ENCODE measurements at places on chromosomes 2 and 18.

GRCh38 chr2:33213244-33213643, 263.2 kb upstream of the RASGRP3 start:
- no peak for DNase-seq

DNA sequence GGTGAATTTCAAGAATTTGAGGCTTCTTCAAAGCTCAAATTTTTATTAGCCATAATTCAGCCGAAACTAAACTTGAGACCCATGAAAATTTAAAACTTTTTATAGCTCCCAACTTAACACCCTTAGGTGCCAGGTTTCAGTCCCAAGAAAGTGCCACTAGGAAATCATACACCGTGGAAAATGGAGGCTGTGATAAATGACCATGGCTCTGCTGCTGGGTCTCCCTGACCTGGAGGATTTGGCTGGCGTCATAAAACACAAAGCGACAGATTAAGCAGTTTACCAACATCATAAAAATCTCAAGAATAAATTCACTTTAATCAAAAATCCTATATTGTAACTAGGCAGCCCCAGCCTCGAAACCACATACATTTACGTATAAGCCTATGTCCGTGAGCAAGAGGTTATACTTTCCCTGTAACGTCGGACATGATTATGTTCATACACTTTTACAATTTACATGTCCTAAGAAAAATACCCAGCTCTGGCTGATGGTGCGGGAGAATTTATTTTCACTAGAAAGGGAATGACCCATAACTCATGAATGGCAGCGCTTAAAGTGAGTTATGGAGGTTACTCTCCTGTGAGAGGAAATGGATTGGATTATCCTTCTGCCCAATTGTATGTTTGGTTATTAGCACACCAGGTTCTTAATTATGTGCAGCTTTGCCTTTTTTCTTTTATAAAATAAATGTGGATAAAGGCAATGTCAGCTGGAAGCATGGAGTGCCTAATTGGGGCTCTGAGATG, 329.4 kb downstream of the AGPS start:
- no peak for DNase-seq

DNA sequence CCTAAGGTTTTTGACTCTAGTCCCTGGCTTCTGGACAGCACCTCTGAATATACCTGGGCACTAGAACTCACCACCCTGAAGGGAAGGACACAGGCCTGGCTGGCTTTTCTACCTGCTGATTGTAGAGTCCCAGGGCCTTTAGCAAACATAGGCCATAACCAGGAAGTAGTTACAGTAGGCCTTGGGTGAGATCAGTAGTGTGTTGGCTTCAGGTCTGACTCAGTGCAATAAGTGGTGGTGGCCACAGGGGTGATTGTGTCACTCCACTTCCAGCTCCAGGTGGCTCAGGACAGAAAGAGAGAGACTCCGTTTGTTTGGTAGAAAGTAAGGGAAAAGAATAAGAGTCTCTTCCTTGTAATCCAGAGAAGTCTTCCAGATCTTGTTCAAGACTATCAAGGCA, 101.7 kb upstream of the LGALSL start:
- DNase-seq: no peak

DNA sequence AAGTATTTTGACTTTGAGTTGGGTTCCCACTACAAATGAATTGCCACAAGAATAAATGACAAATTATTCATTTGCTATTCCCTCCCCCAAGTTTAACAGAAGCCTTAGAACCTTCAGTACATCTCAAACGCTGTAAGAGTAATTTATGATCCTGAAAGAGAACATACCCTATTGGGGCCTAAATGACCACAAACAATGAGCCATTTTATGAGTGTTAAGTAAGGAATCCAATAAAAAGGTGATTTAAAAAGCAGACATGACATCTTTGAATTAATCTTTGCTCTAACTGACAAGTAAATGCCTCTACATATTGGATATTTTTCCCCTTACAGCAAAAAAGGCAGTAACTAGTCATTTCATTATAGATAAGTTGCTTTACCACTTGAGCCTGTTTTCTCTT, 136.9 kb downstream of the NRXN1 start:
- DNase-seq: no peak

GRCh38 chr2:77228391-77228790, 293.8 kb downstream of the LRRTM4 start:
- no peak for DNase-seq

Data from hematopoietic multipotent progenitor cell (in vitro differentiated cells).